ENCODE measurements at places on chromosomes 1 and 21.
A peak's percentile ranks its signal among the peaks of the same experiment; 100 is the strongest.

GRCh38 chr1:48492392-48492791 lies 20.4 kb upstream of the SPATA6 start:
- DNase-seq, result no peak

- DNase-seq, result no peak
Measured at GRCh38 chr1:70168283-70168682, 37.1 kb downstream of the LRRC40 start.

- DNase-seq, result no peak
Measured at GRCh38 chr1:165639821-165640623, 9.0 kb downstream of the MGST3 start.

- DNase-seq, result no peak
Measured at GRCh38 chr1:231844986-231845502, 218.5 kb downstream of the DISC1 start.

- peak; percentile 50 for DNase-seq
Measured at GRCh38 chr1:154546264-154547063, 12.0 kb downstream of the UBE2Q1 start.

- DNase-seq, result no peak
Measured at GRCh38 chr21:37659874-37660273, 256.4 kb downstream of the KCNJ6 start.

GRCh38 chr1:229192853-229193252 lies 78.1 kb upstream of the RAB4A start:
- DNase-seq, result no peak

- no peak for DNase-seq
Measured at GRCh38 chr1:156804026-156804425, 12.6 kb downstream of the SH2D2A start.

- no peak for DNase-seq
Measured at GRCh38 chr1:23564529-23565122, 5.3 kb upstream of the ID3 start.

- DNase-seq, result no peak
Measured at GRCh38 chr1:77829851-77830250, 50.4 kb downstream of the MIGA1 start.

DNA sequence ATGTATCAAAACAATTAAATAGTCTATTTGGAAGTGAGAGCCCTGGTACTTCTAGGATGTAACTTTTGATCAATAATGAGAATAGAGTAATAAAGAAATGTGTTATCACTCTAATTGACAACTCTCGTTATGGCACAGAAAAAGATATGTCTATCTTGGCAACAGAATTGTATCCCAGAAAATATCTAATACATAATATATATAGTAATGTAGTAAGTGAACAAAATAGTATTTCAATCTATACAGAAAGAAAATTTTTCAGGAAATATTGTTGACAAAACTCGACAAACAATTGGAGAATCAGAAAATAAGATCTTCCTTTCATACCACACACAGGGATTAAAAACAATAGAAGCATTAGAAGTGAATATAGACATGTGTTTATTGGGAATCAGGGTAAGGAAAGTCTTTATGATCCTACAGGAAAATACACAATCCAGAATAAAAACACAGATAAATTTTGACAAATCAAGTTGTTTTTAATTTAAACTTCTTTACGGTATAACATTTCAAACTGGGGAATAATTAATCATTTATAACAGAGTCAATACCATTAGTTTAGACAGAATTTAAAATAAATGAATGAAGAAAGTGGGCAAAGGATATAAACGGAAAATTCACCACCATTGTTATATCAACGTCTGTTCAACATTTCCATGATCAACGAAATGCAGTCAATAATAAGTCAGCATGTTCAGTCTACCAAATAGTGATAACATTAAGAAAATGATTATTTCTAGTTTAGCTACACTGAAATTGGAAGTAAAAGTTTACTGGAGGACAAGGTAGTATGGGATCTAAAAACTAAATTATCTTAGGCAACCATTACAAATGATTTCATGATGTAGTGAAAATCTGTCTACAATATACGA lies 1526.5 kb upstream of the TPTE start:
- no peak for DNase-seq

GRCh38 chr1:209854196-209854595 lies 26.4 kb downstream of the UTP25 start:
- no peak for DNase-seq

DNA sequence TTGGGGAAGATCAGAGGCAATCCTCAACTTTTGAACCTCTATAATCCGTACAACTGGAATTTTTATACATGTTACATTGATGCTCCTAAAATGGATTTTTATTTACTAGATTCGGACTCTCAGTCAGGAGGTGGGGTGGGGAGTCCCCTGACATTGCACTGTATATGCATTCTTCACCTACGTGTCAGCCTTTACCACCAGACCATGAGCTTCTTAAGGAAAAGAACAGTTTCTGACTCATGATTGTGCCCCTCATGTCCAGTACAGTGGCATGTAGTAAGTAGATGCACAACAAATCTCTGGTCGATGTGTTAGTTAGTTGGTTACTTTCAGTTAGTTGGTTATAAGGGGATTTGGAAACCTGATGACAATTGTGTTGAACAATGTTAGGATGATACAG lies 15.4 kb downstream of the LPAR3 start:
- DNase-seq, result no peak

GRCh38 chr1:162488219-162488618 lies 9.4 kb upstream of the UHMK1 start:
- DNase-seq, result no peak

DNA sequence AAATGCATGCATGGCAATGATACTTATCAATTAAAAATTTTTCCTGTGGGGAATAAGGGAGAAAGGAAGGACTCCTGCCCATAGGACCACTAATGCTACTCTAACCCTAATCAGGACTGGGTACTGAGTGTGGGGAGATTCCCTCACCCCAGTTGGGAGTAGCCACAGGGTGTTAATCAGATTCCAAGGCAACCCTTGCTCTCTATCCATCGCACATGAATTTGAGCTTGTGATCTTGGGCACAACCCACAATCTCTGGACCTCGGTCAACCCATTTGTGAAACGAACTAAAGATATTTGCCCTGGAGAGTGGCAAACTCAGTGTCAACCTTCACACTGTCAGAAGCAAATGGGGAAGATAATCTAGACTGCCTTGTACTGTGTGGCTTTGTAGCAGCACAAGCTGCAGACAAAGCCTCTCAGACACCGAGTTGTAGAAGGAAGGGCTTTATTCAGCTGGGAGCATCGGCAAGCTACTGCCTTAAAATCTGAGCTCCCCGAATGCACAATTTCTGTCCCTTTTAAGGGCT lies 69.5 kb downstream of the SERINC2 start:
- no peak for DNase-seq
